Adrenal gland (tissue), 19 donors: ENCODE measurements at places on chromosomes 12 and 14. TPM values are rescaled to one million over a fixed set of nuclear protein-coding genes. Genes with fewer than 3 reads are reported as not detected.

DNA sequence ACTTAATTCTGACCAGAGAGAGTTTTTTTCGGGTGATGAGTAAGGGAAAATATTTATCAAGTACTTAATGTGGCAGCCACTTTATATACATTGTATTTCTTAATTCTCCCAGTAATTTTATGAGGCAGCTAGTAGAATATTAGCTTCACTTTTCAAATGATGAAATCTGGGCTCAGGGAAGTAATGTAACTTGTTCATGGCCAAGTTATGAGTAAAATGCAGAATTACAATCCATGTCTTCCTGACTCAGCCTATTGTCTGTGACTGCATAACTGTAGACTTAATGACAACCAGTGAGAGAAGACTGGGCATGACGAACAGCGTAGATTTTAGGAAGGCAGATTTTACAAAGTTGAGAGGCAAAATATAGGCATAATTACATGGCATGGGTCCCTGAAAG lies 106.7 kb upstream of the MIS18BP1 start:
- H3K27ac ChIP-seq: no peak overlapping the region
- no peak for DNase-seq
- H3K36me3 ChIP-seq: no peaks in the 10 kb centered on the region
- no peak overlapping the region for H3K4me3 ChIP-seq
- H3K27me3 ChIP-seq: no peaks in the 10 kb centered on the region
- no peaks in the 10 kb centered on the region for H3K4me1 ChIP-seq

DNA sequence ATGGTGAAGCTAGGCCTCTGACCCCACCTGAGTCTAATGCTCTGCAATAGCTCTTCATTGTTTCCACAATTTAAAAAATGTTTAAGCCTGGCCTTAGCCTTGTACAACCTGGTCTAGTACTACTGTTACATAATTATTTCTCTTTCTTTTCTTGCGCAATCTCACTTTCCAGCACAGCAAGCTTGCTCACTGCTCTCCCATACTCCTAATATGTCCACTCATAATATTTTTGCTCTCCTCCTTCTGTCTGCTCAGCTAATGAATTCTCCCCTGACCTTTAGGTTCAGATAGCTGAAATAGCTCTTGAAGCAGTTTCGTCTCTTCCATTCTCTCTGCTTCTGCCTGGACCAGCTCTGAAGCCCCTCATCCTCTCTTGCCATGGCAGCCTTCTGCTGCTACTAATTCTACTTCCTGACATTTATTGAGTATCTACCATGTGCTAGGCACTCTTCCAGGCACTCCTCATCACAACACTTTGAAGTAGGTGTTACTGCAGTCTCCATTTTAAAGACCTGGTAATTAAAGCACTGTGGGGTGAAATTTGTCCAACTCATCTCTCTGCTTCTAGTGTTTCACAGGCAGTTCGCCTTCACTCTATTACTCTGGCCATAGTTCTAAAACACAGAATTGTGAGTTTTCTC lies 2.8 kb upstream of the SLC48A1 start:
- H3K4me3 ChIP-seq: no peak overlapping the region
- peaks cover 12% of the 10 kb centered on the region for H3K4me1 ChIP-seq
- no peaks in the 10 kb centered on the region for H3K36me3 ChIP-seq
- no peak overlapping the region for H3K27ac ChIP-seq
- no peak for DNase-seq

GRCh38 chr14:61190341-61190740 lies 90.8 kb downstream of the TMEM30B start:
- H3K36me3 ChIP-seq: no peaks in the 10 kb centered on the region
- no peaks in the 10 kb centered on the region for H3K27me3 ChIP-seq
- H3K4me3 ChIP-seq: no peak overlapping the region

GRCh38 chr12:68479896-68480291 lies 130.8 kb upstream of the RAP1B start:
- no peak overlapping the region for H3K4me3 ChIP-seq
- DNase-seq: no peak
- H3K27ac ChIP-seq: no peak overlapping the region
- H3K36me3 ChIP-seq: no peaks in the 10 kb centered on the region
- no peaks in the 10 kb centered on the region for H3K4me1 ChIP-seq

DNA sequence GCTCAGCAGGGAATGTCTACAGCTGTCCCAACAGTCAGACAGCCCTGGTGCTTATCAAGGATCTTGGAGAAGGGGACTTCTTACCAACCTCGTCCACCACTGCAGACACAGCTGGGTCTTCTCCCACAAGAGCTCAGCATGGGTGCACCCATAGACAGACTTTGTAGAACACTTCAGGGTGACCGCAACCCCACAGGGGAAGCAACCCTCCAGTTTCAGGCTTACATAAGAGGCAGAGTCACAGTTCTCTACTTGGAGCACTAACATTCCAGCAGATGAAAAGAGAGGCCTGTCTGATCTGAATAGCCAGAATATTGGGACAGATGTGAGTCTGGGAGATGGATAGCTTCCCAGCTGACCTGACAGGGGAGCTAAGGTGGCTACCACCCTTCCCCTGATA lies 3.5 kb upstream of the CLEC1A start:
- no peaks in the 10 kb centered on the region for H3K36me3 ChIP-seq
- no peak overlapping the region for H3K4me3 ChIP-seq
- no peaks in the 10 kb centered on the region for H3K27me3 ChIP-seq
- no peak overlapping the region for H3K27ac ChIP-seq
- DNase-seq: peak; percentile 21

GRCh38 chr12:45407981-45408728 lies 192.3 kb downstream of the ANO6 start:
- no peaks in the 10 kb centered on the region for H3K27me3 ChIP-seq
- H3K36me3 ChIP-seq: peaks cover 45% of the 10 kb centered on the region
- DNase-seq: no peak

DNA sequence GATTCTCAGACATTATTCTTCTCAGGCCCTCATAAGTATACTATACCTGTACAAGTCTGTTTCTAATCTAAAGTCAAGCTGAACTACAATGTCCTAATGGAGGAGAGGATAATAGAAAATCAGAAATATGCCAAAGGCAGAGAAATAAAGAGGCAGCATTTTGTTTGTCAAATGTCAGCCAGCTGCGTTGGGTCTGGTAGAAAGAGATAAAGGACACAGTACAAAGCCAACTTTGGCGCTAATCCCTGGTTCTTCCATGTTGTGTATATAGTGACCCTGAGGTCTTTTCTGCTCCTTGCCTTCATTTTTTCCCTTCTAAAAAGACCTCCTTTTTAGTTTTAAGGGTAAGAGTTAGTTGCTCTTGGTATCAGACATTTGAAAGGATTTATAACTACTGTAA lies 103.1 kb downstream of the PRICKLE1 start:
- H3K4me3 ChIP-seq: no peak overlapping the region
- H3K4me1 ChIP-seq: peaks cover 8% of the 10 kb centered on the region
- no peaks in the 10 kb centered on the region for H3K36me3 ChIP-seq
- DNase-seq: no peak
- H3K27me3 ChIP-seq: no peaks in the 10 kb centered on the region

DNA sequence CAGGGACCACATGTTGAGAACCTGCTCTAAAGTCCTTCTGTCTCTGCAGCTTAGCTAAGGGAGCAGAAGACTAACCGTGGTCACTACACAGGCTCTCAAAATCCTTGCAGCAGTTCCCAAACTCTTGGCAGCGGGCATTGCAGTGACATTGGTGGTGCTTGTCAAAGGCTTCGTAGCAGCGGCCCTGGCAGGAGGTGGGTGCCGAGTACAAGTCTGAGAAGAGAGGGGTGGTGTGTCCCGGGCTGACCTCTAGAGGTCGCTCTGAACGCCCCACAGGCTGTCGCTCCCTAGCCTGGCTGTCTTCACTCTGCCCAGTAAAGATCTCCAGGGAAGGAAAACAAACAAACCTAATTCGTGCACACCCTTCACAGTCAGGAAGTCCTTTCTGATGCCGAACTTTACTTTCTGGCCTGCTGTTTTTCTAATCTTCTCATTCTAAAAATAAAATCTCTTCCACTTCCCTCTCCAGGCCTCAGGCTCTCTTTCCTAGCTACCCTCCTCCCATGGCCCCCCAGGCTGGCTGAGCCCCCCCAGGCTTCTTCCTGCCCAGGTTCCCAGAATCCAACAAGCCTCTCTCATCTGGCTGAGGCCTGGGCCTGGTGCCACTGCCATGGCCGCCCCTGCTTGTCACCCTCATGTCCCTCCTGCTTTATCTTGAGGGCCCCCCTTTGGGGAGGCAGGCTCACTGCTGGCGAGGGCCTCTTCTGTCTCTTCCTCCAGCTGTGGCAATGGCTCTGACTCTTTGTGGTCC lies 7.7 kb downstream of the ENDOU start:
- no peaks in the 10 kb centered on the region for H3K27me3 ChIP-seq
- no peaks in the 10 kb centered on the region for H3K36me3 ChIP-seq

GRCh38 chr12:64034901-64035576 lies 187.1 kb downstream of the KICS2 start:
- H3K4me3 ChIP-seq: no peak overlapping the region
- no peaks in the 10 kb centered on the region for H3K4me1 ChIP-seq
- peak; percentile 12 for DNase-seq

Gene A2M
- 349 TPM for total RNA-seq

Gene GALNT8
- total RNA-seq: 0.04 TPM

Gene BCL11B
- 3.2 TPM for total RNA-seq

Gene DUSP16
- 109 TPM for total RNA-seq

Gene SRGAP1
- total RNA-seq: 13.8 TPM

Gene RTL1
- 5.9 TPM for total RNA-seq

Gene PLEK2
- 49.4 TPM for total RNA-seq
